ENCODE measurements at places on chromosomes 2 and 18.
A peak's percentile ranks its signal among the peaks of the same experiment; 100 is the strongest.

GRCh38 chr2:148557844-148558436 lies 86.6 kb upstream of the EPC2 start:
- DNase-seq: no peak

- no peak for DNase-seq
Measured at GRCh38 chr2:12455661-12456060, 261.1 kb upstream of the TRIB2 start.

DNA sequence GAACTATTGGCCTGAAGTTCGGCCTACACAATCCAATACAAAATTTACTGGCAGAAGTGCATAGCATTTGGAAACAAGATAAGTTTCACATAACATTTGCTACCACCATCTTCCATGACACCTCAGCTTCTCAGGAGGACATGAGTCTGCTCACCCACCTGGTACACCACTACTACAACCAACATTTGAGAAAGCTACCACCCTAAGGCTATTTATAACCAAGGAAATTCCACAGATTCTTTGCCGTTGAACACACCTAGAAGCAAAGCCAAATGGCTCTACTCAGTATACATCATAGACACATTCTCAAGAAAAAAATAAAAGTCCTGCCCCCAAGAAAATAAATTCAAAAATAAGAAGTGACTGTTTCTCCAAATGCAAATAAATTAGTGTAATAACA lies 145.3 kb downstream of the SPAG16 start:
- DNase-seq: no peak

DNA sequence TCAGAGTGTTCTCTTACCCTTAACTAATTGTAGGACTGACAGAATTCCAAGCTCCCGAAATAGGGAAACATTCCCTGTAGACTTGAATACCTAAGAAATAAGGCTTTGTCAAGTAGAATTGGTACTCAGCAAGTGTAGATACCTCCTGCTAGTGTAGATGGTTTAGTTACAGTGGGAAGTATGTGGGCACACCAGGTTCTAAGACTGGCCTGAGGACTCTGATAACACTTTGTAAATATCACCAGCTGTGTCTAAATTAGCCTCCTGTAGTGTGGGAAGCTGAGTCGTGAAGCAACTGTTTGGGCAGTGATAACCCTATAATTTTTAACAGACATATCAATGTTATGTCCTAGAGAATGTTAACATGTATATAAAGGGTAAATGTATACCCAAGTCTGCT lies 304.5 kb downstream of the SLC8A1 start:
- DNase-seq: peak; percentile 13

- DNase-seq: no peak
Measured at GRCh38 chr18:28691496-28691840, 514.5 kb upstream of the CDH2 start.
